ENCODE measurements at places on chromosomes 1 and 21.

DNA sequence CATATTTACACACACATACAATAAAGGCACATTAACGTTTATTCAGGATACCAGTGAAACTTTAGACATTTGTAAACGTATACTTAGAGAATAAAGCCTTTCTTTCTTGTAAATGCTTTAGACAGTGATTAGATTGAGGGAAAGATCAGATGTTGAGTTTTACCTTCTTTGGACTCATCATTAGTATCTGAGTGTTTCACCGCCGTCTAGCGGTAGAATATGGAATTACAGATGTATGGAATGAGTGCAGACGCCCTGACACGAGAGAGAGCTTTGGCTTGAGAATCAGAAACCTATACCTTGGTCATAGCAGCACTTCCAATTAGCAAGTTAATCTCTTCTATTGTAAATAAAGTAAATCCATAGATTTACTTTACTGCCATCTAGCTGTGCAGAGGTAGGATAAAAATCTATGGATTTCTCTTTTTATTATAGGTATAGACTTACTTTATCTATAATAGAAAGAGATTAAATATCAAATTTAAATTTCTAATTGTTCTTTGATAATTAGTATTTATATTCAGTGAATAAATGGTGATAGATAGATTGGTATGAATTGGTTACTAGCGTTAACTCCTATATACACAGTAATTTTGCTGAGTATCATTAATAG, 12.6 kb downstream of the FLG2 start:
- no peak for DNase-seq

- no peak for DNase-seq
Observed at GRCh38 chr1:74715236-74715502, 17.7 kb downstream of the CRYZ start.

- DNase-seq = no peak
Observed at GRCh38 chr21:41578716-41579115, 70.8 kb upstream of the TMPRSS2 start.

GRCh38 chr1:107692580-107693345, 272.2 kb downstream of the VAV3 start:
- no peak for DNase-seq

DNA sequence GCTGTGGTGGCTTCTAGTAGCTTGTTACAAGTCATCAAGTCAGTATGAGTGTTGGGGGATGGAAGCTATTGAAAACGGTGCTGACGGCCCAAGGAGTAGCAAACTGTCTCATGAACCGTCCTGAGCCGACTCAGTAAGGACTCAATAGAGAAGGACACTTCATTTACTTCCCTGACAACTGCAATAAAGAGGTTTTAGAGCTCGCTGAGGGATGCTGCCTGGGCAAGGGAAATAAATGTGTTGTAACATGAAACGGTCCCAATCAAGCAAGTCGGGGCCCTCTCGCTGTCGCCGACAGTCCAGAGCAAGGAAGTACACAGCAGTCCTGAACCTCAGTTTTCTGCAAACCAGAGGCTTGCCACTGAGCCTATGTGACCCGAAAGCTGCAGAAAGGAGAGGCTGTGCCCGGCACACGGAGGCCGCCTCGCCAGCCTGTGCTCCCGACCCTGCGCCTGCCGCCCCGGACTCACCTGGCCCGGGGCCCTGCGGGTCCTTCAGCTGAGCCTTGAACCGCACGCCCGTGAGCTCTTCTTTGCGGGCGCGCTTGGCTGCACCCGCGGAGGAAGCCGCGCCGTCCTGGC, 423 bp downstream of the URB1 start:
- DNase-seq = no peak

DNA sequence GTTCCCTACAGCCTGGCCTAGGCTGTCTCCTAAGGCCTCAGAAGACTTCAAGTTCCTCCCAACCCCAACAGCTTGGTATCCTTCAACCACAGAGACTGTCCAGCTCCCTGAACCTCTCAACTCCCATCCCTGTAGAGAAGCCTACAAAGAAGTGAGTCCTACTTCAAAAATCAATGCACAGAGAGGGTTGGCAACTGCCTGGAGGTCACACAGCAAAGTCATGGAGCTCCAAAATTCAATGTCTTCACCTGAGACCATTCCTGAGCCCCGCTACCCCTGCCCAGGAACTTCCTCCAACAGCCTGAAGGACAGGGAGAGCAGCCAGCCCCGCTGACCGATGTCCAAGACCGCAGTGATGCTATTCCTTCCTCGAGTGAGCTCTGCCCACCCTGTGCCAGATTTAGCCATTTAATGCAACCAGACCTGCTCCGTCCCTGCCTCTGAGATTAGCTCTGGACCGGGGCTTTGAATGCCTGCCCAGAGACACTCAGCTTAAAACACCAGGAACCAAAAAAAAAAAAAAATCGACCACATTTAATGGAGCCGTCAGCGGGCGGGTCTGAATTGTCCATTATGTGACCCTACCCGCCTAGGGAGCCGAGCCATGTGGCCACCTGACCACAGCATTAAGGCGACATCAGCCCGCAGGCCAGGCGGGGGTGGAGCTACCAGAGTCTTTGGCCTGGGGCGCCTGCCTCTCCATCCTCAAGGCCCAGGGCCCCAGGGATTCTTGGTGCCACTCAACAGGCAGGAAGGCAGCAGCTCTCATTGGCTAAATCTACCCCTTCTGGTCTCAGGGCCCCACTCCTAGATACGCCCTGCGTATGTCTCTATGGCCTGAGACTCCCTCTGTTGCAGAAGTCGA, 148.6 kb downstream of the SYF2 start:
- no peak for DNase-seq

- no peak for DNase-seq
Observed at GRCh38 chr1:18161690-18162089, 54.1 kb downstream of the IGSF21 start.

GRCh38 chr1:9324246-9325096, 31.8 kb downstream of the SPSB1 start:
- DNase-seq = no peak

DNA sequence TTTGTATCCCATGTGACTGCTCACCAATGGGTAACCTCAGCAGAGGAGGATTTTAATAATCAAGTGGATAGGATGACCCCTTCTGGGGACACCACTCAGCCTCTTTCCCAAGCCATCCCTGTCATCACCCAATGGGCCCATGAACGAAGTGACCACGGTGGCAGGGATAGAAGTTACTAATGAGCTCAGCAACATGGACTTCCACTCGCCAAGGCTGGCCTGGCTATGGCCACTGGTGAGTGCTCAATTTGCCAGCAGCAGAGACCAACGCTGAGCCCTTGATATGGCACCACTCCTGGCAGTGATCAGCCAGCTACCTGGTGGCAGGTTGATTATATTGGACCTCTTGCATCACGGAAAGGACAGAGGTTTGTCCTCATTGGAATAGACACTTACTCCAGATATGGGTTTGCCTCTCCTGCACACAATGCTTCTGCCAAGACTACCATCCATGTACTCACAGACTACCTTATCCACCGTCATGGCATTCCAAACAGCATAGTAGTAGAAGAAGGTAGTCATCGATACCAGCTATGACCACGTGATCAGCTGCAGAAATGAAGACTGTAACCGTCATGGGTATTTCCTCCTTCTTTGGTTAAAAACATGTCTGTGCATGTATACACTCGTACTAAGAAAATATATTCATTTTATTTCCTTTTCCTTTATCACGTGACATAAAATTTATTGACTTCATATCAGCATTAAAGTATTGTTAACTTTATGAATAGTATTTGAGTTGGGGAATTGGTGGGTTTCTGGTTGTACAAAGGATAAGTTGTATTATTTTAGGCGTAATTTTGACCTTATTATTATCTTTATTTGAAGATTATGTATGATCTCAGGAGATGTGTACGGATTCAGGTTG, 562.6 kb downstream of the PTPRU start:
- DNase-seq = no peak

GRCh38 chr21:45079351-45079750, 5.0 kb downstream of the ADARB1 start:
- DNase-seq = no peak

GRCh38 chr1:235976490-235976889, 88.4 kb downstream of the NID1 start:
- DNase-seq = no peak

DNA sequence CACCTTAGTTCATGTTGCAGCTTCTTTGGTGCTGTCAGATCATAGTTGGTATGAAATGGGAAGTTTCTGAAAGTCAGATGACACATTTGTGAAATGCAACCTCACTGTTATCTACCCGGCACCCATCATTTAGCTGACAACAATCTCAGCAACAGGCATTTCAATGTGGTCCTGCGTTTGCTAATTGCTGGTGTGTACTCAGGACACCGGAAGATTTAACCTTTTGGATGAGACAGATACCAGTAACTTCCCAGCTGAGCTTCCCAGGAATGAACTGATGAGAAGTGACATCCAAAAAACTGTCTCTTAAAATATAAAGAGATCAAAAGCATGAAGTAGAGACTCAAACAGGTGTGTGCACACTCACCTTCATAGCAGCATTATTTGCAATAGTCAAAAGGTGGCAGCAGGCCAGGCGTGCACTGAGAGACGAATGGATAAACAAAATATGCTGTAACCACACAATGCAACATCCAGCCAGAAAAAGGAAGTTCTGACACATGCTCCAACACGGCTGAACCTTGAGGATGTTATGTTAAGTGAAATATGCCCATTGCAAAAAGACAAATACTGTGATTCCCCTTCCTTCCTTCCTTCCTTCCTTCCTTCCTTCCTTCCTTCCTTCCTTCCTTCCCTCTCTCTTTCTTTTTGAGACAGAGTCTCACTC, 7.9 kb upstream of the CLDN14 start:
- DNase-seq = no peak

DNA sequence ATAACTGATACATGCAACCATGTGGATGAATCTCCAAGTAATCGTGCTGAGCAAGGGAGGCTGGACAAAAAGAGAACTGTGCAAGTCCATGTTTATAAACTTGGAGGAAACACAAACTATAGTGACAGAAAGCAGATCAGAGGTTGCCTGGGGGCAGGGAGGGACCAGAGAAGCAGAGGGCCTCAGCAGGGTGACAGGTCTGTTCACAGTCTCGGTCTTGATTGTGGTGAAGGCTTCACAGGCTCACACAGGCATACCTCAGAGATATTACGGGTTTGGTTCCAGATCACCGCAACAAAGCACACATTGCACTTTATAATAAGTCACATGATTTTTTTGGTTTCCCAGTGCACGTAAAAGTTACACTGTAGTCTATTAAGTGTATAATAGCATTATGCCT, 28.5 kb downstream of the ACOT7 start:
- DNase-seq = no peak

DNA sequence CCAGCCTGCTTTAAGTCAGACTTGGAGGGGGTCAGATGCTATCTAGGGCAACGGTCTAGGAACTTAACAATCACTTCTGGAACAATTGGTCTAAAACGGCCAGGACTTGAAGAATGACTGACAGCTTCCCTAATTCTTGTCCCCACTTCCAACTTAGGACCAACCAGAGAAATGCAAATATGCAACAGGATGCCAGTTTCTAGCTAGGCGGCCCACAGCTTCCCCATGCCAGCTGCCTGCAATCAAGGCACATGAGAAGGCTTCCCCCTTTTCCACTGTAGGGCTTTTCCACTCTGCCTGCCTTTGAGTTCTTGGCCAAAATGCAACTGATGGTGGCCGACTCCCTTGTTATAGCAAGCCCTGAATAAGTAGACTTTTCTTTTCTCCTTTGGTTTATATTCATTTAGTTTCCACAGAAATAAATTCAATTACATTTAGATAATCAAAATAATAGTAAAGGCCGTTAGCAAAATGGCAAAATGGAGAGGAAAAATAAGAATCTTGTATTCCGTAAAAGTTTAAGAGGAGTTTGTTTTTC, 80.9 kb downstream of the BACH1 start:
- no peak for DNase-seq

DNA sequence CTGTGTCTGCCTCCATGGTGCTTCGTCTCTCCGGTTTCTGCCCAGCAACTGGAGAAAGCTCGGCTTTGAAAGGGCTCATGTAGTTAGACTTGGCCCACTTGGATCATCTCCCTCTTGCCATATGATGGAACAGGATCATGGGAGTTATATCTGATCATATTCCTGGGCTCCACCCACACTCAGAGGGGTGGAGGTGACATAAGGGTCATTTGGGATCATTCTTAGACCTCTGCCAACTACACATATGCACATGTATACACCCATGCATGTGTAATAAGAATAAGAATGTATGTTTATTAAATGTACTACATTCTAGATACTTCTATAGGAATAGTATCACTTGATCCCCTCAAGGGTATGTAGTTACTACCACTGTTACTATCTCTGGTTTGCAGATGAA, 74.1 kb upstream of the WNT4 start:
- DNase-seq = no peak

DNA sequence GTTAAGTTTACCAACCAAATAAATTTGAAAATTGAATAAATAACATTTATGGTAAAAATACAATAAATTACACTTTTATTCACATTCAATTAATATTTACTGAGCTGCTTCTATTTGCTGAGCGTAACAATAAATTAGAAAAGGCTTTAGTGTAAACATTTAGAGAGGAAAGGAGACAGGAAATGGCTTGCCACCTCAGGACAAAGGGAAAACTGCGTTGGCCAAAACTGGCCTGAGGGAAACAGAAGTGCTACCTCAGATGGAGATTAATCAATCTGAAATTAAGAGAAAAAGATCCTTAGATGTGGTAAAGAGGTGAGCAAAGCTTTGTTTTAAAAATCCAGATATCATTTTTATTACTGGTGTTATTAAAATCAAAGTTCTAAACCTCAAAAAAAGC, 128.0 kb downstream of the SLC44A5 start:
- no peak for DNase-seq

- no peak for DNase-seq
Observed at GRCh38 chr1:223788746-223789415, 56.9 kb downstream of the TP53BP2 start.

DNA sequence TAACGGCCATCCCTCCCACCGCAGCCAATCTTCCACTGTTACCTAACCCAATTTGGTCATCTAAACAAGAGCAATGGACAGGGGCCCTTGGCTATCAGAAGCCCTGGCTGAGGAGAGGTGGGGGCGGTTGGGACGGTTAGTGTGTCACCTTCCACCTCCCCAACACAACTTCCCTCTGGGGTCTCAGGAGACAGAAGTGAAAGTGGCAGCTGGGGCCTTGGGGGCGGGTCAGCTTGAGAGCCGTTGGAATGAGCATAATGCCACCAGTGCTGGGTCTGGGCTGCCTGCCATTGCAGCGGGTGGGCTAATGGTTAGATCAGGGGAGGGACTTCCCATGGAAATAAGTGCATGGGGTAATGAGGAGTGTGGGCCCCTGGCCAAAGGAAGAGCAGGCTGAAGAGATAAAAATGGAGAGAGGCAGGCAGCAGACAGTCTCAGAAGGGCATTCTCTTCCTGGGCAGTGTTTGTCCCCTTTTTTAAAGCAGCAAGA, 7.9 kb downstream of the MEF2D start:
- DNase-seq = no peak

DNA sequence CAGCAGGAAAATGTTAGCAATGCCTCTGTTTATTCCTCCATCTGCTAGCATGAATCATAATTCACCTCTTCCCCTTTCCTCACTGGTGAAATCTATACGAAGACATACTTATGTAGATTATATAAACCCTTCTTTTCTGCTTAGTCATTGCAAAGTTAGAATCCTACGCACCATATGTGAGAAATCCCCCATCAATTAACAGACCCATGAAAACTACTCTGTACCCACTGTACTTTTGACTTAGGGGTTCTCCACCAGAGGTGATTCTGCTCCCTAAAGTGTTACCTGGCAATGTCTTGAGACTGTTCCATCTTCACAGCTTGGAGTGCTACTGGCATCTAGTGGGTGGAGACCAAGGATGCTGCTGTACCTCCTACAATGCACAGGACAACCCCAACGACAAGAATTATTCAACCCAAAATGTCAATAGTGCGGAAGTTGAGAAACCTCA, 49.6 kb upstream of the KCTD3 start:
- no peak for DNase-seq

All from stimulated activated CD8-positive, alpha-beta memory T cell treated with anti-CD3 and anti-CD28 coated beads, Interleukin-15, amount 100 ng/mL, for 4 hours (primary cell).